ENCODE measurements at places on chromosomes 11 and 22. TPM values are rescaled to one million over a fixed set of nuclear protein-coding genes. Genes with fewer than 3 reads are reported as not detected.

PRRG4 gene
- total RNA-seq, result 4.3 TPM

SEPTIN3 gene
- total RNA-seq, result not detected

CDC42EP1 gene
- total RNA-seq, result 68.7 TPM

GRCh38 chr11:128779036-128779435 lies 85.2 kb downstream of the FLI1 start:
- no peak for DNase-seq

- no peak for DNase-seq
Observed at GRCh38 chr11:80532633-80533232, 1091.9 kb upstream of the TENM4 start.

DNA sequence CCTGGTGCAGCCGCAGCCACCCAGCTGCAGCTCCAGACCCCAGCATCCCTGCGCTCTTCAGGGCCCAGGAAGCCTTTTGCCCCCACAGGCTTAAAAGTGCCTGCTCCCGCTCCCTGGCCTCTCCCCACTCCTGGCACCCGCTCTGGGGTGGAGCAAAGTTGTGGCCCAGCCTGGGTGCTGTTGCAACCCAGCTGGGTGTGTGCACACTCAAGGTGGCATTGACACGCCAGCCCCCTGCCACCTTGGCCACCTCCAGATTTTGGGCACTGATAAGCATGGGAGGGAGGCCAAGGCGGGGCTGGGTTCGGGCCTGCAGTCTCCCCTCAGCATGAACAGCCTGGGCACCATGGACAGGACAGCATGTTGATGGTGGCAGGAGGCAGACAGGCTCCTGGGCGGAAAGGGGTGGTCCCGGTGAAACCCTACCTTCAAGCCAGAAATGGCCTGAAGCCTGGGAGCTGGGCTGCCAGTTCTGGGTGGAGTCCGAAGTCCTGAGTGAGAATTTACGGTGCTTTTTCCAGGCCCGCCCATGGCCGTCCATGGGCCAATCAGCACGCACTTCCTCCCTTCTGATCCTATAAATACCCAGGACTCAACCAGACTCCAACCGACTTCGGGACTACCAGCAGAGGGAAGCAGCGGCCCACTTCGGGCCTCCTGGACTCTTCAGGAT lies 23.6 kb upstream of the RNASEH2C start:
- peak; percentile 85 for DNase-seq

All from HT-29 (cell line).